ENCODE measurements at places on chromosomes 2 and 18.
A peak's percentile ranks its signal among the peaks of the same experiment; 100 is the strongest.

DNA sequence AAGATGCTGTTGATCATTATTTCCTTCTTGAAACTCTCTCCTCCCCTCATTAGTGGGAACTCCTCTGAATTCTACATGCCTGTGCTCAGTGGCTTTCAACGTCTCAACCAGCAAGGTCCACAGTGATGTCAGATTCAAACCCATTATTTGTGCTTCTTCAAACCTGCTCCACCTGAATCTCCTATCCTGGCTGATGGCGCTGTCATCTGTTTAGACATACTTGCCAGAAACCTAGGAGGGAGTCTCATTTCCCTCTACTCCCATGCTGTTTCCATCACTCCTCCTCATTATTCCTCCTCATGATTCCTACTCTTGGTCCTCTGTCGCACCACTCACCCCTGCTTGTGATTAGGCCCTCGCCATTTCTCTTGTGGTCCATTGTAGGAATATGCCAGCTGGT is 2.9 kb upstream of the LPIN2 start:
- H3K36me3 ChIP-seq: no peaks in the 10 kb centered on the region
- H3K4me1 ChIP-seq: peaks cover 17% of the 10 kb centered on the region
- H3K4me3 ChIP-seq: no peak overlapping the region
- no peaks in the 10 kb centered on the region for H3K27me3 ChIP-seq

GRCh38 chr18:70028734-70029133 is 81.1 kb upstream of the CD226 start:
- no peaks in the 10 kb centered on the region for H3K4me1 ChIP-seq
- no peak overlapping the region for H3K4me3 ChIP-seq
- H3K36me3 ChIP-seq: peaks cover 3% of the 10 kb centered on the region
- no peak overlapping the region for H3K27ac ChIP-seq
- H3K27me3 ChIP-seq: no peaks in the 10 kb centered on the region
- DNase-seq: no peak

DNA sequence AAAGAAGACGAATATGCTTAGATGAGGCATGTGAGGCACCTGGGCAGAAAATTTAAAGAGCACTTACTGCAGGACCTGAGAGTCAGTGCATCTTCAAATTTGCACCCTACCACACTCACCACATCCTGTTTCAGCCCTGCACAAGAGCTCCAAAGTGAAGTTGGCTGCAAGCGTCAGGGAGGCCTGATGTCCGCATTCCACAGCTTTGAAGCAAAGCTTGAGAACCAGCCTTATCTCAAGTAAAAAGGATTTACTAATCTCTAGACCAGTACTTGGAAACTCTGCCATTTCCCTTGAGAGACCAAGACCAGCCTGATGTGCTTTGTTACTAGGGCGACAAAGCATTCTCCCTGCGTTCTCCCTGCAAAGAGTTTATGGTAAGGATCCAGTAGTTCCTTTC is 3.4 kb upstream of the ASNSD1 start:
- H3K36me3 ChIP-seq: no peaks in the 10 kb centered on the region
- H3K4me1 ChIP-seq: peaks cover 14% of the 10 kb centered on the region
- DNase-seq: no peak
- peak overlapping the region; percentile 65 for H3K27ac ChIP-seq
- no peaks in the 10 kb centered on the region for H3K27me3 ChIP-seq

DNA sequence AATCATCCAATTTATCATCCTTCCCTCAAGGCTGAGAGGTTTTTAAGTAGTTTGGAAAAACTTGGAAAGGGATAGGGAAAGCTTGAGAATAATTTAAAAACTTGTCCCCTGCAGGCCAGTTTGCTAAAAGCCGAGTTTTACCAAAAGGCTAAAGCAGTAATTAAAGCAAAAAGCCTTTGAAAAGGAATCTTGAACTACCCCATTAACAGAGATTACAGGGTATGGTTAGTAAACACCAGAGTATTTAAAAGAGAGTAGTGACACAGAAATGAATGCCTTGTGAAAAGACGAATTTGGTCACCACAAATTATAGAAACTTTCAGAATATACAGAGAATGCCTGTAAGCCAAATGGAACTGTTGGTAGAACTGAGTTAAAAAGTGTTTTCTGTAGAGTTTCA is 85.0 kb downstream of the FMNL2 start:
- DNase-seq: no peak
- H3K4me3 ChIP-seq: no peak overlapping the region
- H3K27me3 ChIP-seq: no peaks in the 10 kb centered on the region
- H3K4me1 ChIP-seq: peaks cover 19% of the 10 kb centered on the region
- no peaks in the 10 kb centered on the region for H3K36me3 ChIP-seq

- H3K27ac ChIP-seq: no peak overlapping the region
- H3K36me3 ChIP-seq: no peaks in the 10 kb centered on the region
- H3K27me3 ChIP-seq: no peaks in the 10 kb centered on the region
- no peak for DNase-seq
Measured at GRCh38 chr2:43013821-43014345, 212.5 kb downstream of the ZFP36L2 start.

- no peaks in the 10 kb centered on the region for H3K4me1 ChIP-seq
- no peak for DNase-seq
- H3K27ac ChIP-seq: no peak overlapping the region
- no peaks in the 10 kb centered on the region for H3K27me3 ChIP-seq
Measured at GRCh38 chr2:211867845-211868451, 670.7 kb downstream of the ERBB4 start.

- DNase-seq: no peak
- H3K27ac ChIP-seq: no peak overlapping the region
- no peaks in the 10 kb centered on the region for H3K4me1 ChIP-seq
- H3K27me3 ChIP-seq: no peaks in the 10 kb centered on the region
- no peaks in the 10 kb centered on the region for H3K36me3 ChIP-seq
Measured at GRCh38 chr2:169468841-169469240, 10.5 kb upstream of the BBS5 start.

DNA sequence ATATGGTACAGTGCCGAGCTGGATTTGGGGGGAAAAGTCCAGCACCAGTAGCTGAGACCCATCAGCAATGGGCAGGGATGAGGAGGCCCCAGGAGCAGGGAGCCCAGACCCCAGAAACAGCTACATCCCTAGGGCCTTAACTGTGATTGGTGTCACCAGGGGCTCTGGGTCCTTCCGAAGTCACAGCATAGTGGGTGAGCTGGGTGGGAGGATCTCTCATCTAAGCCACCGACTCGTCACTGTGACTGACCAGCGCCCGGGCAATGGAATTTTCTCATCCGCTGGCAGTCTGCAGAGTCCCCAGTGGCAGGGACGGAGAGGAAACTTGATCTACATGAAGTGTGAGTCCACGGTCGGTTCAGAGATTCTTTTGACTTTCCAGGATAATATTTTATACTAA is 186.5 kb downstream of the SH3BP4 start:
- no peaks in the 10 kb centered on the region for H3K36me3 ChIP-seq
- H3K27ac ChIP-seq: no peak overlapping the region
- H3K27me3 ChIP-seq: no peaks in the 10 kb centered on the region
- no peak for DNase-seq
- no peak overlapping the region for H3K4me3 ChIP-seq

- H3K4me1 ChIP-seq: no peaks in the 10 kb centered on the region
- no peaks in the 10 kb centered on the region for H3K27me3 ChIP-seq
- no peak overlapping the region for H3K27ac ChIP-seq
- DNase-seq: no peak
Measured at GRCh38 chr2:54687595-54688152, 35.8 kb upstream of the EML6 start.

- H3K36me3 ChIP-seq: no peaks in the 10 kb centered on the region
- no peak overlapping the region for H3K27ac ChIP-seq
- no peak for DNase-seq
- H3K4me3 ChIP-seq: no peak overlapping the region
- H3K27me3 ChIP-seq: no peaks in the 10 kb centered on the region
Measured at GRCh38 chr2:104487366-104487765, 366.5 kb upstream of the POU3F3 start.

DNA sequence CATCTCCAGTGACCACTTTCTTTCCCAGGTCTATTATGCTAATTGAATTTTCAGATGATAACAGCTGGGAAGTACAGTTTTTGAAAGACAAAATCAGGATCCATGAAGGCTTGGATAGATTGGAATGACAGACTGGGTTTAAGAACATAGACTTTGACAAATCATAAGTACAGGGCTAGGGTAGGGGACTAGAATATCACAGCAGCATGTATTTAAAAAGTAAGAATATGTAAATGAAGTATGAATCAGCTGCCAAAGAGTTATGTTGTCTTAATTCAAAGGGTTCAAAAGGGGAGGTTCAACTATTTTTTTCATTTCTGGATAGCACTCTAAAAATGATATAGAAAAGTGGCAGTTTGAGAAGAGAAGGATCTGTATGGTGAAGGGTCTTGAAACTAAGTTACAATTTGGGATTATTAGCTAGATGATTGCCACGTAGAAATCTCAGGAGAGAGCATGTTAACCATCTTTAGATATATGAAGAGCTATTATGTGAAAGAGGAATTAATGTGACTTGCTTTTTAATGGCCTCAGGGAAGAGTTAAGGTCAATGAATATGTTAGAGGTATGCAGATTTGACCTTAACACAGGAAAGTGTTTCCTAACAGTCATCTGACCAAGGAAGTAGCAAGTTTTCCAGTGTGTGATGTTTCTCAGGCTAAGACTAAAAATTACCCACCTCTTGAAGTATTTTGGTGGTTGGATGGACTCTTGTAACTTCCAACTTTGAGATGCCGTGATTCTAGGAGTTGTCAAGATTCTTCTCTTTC is 81.7 kb downstream of the TMEM185B start:
- no peaks in the 10 kb centered on the region for H3K27me3 ChIP-seq
- no peaks in the 10 kb centered on the region for H3K36me3 ChIP-seq
- no peak overlapping the region for H3K27ac ChIP-seq
- no peak overlapping the region for H3K4me3 ChIP-seq

- H3K4me1 ChIP-seq: no peaks in the 10 kb centered on the region
- H3K27me3 ChIP-seq: no peaks in the 10 kb centered on the region
- DNase-seq: no peak
- no peaks in the 10 kb centered on the region for H3K36me3 ChIP-seq
- no peak overlapping the region for H3K27ac ChIP-seq
Measured at GRCh38 chr2:235793163-235793752, 299.4 kb downstream of the AGAP1 start.

GRCh38 chr18:23053776-23054457 is 81.4 kb upstream of the CABLES1 start:
- no peaks in the 10 kb centered on the region for H3K36me3 ChIP-seq
- H3K4me1 ChIP-seq: peaks cover 9% of the 10 kb centered on the region
- H3K27ac ChIP-seq: no peak overlapping the region
- DNase-seq: no peak
- no peaks in the 10 kb centered on the region for H3K27me3 ChIP-seq

DNA sequence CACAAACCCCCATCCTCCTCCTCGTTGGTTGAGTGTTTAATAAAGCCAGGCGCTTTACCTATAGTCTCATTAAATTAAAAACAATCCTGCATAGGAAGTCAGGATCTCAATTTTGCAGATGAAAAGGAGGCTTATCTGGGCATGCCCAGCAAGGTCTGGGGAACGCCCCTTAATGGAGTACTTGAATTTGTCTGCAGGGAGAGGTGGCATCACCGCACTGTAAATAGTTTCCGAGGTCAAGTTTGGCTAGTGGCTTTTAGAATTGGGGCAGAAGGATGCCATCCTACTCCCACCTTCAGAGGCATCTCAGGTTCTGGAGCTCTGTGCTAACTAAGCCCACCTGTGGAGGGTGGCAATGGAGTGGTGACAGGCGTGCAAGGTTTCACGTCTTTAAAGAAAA is 149.2 kb downstream of the TGIF1 start:
- peak overlapping the region; percentile 94 for H3K27ac ChIP-seq
- peaks cover 30% of the 10 kb centered on the region for H3K4me1 ChIP-seq

- DNase-seq: no peak
- no peak overlapping the region for H3K4me3 ChIP-seq
- H3K27ac ChIP-seq: no peak overlapping the region
- no peaks in the 10 kb centered on the region for H3K36me3 ChIP-seq
- no peaks in the 10 kb centered on the region for H3K27me3 ChIP-seq
Measured at GRCh38 chr2:58708565-58708964, 467.4 kb upstream of the FANCL start.

- H3K4me3 ChIP-seq: no peak overlapping the region
- no peak overlapping the region for H3K27ac ChIP-seq
- no peak for DNase-seq
- H3K27me3 ChIP-seq: no peaks in the 10 kb centered on the region
- H3K36me3 ChIP-seq: peaks cover 17% of the 10 kb centered on the region
- H3K4me1 ChIP-seq: peaks cover 11% of the 10 kb centered on the region
Measured at GRCh38 chr2:164693390-164693789, 72.1 kb upstream of the GRB14 start.

- no peak overlapping the region for H3K4me3 ChIP-seq
- no peaks in the 10 kb centered on the region for H3K4me1 ChIP-seq
- H3K27me3 ChIP-seq: no peaks in the 10 kb centered on the region
- no peak overlapping the region for H3K27ac ChIP-seq
- DNase-seq: no peak
Measured at GRCh38 chr18:78768656-78769501, 210.7 kb upstream of the SALL3 start.

- no peaks in the 10 kb centered on the region for H3K27me3 ChIP-seq
- no peaks in the 10 kb centered on the region for H3K36me3 ChIP-seq
- no peak for DNase-seq
Measured at GRCh38 chr18:377088-377487, 109.2 kb upstream of the THOC1 start.

DNA sequence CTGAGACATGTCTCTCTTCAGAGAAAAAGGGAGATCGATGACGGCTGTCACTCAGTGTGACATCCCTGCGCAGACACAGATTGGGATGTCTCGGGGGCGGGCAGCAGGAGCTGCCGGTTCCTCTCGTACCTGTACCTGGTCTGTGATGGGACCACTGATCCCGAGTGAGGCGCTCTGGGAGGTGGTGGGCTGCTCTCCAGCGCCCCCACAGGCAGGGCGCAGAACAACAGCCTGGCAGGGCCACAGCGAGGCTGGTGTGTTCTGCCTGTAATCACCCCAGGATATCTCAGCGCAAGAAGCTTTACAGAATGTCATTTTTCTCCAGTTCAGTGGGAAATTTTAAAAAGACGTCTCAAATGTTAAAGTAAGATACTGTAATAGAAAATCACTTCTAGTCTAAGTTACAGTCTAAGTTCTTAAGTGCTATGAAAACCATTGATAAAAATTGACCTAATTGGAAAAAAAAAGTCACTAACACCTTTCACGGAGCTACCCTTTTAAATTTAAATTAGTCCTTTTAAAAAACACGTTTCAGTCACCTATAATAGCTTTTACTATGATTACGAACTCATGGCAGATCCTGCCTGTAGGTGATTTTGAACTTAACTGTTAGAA is 189.8 kb downstream of the SNTG2 start:
- H3K36me3 ChIP-seq: no peaks in the 10 kb centered on the region
- no peak for DNase-seq
- H3K4me1 ChIP-seq: no peaks in the 10 kb centered on the region

DNA sequence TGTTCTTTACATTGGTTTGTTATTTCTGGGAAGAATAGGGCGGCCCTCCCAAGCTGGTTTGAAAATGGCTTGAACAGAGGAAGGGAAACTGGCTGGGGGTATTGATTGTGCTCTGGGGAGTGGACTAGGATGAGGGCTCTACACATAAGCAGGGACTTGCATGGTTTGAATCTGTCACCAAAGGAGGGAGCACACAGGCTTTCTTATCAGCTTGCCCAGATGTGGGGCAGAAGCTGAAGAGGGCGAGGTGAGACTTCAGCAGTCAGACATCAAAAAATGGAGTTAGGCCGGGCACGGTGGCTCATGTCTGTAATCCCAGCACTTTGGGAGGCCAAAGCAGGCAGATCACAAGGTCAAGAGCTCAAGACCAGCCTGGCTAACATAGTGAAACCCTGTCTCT is 7.2 kb upstream of the RAB12 start:
- no peak overlapping the region for H3K27ac ChIP-seq
- no peaks in the 10 kb centered on the region for H3K27me3 ChIP-seq
- no peaks in the 10 kb centered on the region for H3K4me1 ChIP-seq
- DNase-seq: no peak

GRCh38 chr2:229422063-229422462 is 151.0 kb upstream of the PID1 start:
- H3K27ac ChIP-seq: no peak overlapping the region
- no peak for DNase-seq
- H3K36me3 ChIP-seq: no peaks in the 10 kb centered on the region
- H3K27me3 ChIP-seq: no peaks in the 10 kb centered on the region
